ENCODE measurements at places on chromosomes 1 and 21.

- peak; percentile 84 for DNase-seq
These were observed 3.3 kb downstream of the URB1 start for GRCh38 chr21:32389337-32390015.

- DNase-seq, result no peak
These were observed 19.1 kb downstream of the COA7 start for GRCh38 chr1:52679048-52679447.

DNA sequence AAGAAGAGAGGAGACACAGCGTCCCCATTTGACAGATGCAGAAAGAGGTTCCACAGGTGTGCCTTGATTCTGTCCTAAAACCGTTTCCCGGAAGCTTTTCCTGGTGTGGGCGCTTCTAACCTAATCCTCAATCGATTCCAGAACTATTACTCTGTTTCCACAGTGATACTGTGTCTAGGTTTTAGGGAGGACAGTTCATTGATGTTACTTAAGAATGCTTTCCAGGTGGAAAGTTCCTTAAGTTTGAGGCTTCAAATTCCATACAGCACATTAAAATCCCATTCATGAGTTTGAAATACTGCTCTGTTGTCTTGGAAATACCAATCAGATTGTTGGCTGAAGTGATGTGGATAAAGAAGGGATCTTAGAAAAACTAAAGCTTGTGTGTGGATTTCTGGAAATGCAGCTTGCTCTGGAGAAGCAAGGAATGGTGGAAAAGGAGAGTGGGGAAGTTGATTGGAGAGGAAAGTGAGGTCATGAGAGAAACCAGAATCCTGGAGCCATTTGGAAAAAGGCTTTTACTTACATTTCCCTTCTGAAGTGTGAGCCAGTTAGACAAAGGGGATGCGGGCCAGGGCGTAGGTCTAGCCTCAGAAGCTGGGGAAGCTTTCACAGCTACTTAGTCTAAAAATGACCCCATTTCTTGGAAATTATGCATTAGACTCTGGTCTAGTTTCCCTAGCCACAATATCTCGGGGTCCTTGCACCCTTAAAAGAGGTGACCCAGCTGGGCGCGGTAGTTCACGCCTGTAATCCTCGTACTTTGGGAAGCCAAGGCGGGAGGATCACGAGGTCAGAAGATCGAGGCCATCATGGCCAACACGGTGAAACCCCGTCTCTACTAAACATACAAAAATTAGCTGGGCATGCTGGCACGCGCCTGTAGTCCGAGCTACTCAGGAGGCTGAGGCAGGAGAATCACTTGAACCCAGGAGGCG lies 6.7 kb downstream of the ELF3 start:
- no peak for DNase-seq

DNA sequence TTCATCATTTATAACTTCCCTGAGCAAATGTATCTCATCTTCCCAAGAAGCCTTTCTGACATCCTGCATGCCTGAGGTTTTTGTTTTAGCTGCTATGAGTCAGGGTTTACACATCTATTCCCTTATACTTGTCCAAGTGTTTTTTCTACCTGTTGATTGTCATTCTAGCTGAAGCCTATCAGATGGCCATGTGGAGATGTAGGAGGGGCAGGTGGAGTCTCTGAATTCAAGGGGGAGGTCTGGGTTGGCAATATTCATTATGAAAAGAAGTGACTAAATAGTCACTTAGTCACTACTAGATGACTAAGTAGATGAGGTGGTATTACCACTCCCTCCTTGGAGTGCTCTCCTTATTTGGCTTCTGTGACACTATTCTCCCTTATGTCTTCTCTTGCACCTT lies 52.4 kb downstream of the XCL1 start:
- peak; percentile 88 for DNase-seq

DNA sequence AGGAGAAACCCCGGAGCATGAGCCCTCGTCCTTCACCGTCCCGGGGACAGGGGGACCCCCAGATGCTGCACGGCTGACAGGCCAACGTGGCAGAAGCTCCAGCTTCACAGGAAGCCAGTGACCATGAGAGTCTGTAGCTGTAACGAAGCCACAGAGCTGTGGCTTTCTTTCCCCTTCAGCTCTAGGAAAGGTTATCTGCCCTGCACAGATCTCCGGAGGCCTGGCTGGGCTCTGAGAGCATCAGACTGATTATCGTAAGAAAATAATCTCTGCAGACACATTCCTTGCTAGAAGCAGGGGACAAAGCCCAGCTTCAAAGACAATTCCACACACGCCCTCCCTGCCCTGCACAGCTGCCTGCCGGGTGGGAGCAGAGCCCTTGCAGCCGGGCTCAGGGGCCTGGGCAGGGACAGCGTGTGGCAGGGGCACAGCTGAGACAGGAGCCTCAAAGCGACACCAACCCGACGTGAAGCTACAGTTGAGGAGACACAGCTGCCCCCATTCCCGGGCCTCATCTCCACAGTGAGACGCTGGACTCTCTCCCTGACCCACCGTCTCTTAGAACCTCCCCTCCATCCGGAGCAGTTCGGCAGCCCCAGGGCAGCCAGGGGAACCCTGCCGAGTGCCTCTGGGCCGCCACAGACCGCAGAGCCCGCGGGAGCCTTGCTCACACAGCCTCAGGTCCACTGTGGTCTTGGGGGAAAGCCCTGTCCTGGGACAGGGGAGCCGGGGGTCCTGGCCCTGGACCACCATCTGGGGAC lies 30.6 kb downstream of the POFUT2 start:
- DNase-seq, result no peak

GRCh38 chr1:35505911-35506798 lies 51.0 kb downstream of the KIAA0319L start:
- DNase-seq, result peak; percentile 61
